ENCODE measurements at places on chromosomes 13 and 19.
A peak's percentile ranks its signal among the peaks of the same experiment; 100 is the strongest.

GRCh38 chr13:93259527-93260080, 33.0 kb downstream of the GPC6 start:
- DNase-seq, result no peak

GRCh38 chr13:77975358-77976042, 56.9 kb upstream of the EDNRB start:
- DNase-seq, result no peak

DNA sequence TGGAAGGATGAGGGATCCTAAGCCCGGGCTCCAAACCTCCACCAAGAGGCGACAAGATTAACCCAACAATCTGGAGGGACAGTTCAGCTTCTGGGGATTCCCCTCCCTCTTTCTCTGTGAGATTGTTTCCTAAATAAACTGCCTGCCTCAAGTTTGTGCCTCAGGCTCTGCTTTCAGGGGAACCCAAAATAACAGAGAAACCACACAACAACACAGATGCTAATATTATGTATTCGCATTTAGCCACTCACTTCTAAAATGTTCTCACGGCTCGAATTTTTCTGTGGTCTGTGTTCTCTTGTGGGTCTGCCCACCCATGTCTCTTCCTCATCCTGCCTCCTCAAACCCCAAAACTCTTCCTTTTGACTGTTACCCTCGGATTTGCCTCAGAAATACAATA, 1381.1 kb upstream of the SLC10A2 start:
- DNase-seq, result no peak

GRCh38 chr13:113904411-113904810, 40.5 kb upstream of the GAS6 start:
- no peak for DNase-seq

- DNase-seq, result no peak
Observed at GRCh38 chr13:87666831-87667230, 4.3 kb upstream of the SLITRK5 start.

- DNase-seq, result no peak
Observed at GRCh38 chr13:83935566-83935965, 53.3 kb upstream of the SLITRK1 start.

DNA sequence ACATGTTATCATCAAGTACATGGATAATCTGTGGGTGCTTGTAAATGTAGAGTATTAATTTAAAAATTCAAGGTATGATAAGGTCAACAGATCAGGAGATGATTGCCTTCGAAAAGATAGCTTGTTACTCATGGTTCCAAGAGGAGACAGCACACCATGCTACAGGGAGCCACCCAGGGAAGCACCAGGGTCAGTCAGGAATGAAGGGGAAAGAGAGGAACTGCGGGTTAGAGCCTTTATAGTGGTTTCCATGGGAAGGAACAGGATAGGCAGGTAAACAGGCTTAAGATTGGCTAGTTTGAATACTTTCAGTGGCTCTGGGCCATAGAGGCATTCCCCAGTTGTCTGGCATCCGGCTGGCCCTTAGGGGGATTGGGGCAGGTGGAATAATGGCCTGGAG, 74.2 kb upstream of the SERTM1 start:
- no peak for DNase-seq

GRCh38 chr19:30444253-30444671, 72.1 kb downstream of the ZNF536 start:
- no peak for DNase-seq

- no peak for DNase-seq
Observed at GRCh38 chr19:8518536-8518935, 4.6 kb upstream of the ZNF414 start.

DNA sequence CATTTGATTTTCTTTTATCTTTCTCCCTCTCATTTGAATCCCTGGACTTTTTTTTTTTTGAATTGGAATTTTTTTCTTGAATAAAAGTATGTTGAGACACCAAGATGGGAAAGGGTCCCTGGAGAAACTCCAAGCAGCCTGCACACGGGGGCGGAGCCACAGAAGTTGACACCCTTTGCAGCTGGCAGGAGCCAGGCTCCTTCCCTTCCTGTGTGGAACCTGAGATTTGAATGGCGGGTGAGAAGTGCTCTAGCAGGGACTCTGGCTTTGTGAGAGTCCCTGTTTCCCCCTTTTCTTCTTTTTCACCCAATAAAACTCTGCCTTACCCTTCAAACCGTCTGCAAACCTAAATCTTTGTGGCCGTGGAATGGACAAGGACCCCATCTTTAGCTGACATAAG, 1381.0 kb upstream of the MIR17HG start:
- no peak for DNase-seq

GRCh38 chr19:42191855-42192254, 25.6 kb downstream of the DEDD2 start:
- DNase-seq, result peak; percentile 79
